ENCODE measurements at places on chromosomes 4 and X.

- DNase-seq = no peak
Measured at GRCh38 chrX:118755633-118756032, 28.2 kb downstream of the IL13RA1 start.

DNA sequence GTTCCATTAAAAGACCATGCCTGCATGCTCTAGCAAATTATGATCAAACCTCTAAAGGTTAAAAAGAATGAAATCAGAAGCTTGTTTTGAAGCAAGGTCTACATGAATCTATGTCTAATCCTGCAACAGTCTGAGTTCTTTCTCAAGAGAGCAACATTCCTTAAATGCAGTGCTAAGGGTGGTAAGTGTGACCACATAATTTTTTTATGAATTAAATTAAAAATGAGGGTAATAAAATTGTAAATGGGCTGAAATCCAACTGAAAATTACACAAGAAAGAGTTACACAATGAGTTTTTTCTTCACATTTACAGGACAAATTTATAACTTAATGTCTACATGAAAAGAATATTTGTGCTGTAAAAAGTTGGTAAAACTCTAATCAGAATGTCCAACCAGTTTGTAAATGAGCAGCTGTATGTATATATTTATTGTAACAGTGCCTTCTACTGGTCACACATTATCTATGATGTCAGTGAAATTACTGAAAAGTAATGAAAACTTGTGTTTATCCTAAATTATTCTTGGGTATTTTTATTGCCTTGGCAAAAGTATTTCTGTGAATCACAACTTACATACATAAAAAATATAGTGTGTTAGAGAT lies 336.3 kb upstream of the PITX2 start:
- no peak for DNase-seq

GRCh38 chrX:153867139-153867538 lies 18.8 kb downstream of the L1CAM start:
- no peak for DNase-seq

DNA sequence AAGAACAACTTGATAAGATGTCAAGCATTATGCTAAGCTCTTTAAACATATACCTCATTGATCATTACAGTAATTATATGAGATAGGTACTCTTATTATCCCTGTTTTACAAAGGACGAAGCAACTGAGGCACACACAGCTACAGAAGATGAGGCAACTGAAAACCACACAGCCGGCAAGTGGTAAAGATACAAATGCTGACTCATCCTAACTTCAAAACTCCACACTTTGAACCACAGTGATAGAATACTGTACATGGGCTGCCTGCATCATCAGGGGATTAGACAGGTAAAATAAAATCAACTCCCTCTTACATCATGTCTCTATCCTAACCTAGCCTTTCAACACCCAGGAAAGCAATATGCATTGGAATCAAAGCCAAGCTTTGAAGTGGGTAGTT lies 47.8 kb downstream of the LHFPL1 start:
- no peak for DNase-seq

DNA sequence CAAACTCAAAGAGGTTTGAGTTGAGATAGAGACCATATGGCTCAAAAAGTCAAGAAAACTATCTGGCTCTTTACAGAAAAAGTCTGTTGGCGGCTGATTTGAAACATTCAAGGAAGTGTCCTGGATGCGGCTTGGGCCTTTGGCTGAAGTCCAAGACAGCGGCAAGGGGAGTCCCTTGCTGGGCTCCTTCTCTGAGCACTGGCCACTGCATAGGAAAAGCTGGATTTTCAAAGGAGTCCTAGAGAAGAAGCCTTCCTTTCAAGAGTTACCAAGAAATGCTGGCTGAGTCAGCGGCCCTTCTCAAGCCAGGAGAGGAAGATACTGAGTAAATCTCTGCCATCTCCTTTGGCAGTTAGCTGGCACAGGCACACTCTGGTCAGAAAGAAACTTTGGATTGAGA lies 12.1 kb downstream of the APLN start:
- no peak for DNase-seq

DNA sequence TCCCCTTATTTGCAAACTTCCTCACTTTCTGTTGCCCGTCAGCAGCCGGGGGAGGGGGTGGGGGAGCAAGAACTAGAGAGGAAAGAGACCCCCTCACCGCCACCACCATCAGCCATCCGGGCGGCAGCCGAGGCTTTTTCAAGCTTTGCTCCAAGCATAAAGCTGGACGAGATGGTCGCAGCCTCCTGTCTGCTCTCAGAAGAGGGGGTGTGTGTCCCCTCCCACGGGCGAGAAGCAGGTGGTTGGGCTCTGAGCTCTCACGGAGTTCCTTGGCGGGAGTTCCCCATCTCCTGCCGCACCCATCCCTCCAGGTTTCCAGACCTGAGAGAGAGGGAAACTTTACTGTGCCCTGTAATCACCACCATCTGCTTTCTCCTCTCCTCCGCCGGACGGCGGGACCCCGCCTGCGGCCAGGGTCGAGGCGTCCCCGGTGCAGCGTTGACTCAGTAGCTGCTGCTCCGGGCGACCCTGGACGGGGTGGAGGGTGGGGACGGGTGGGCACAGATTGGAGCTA lies 4.7 kb upstream of the ARX start:
- no peak for DNase-seq

DNA sequence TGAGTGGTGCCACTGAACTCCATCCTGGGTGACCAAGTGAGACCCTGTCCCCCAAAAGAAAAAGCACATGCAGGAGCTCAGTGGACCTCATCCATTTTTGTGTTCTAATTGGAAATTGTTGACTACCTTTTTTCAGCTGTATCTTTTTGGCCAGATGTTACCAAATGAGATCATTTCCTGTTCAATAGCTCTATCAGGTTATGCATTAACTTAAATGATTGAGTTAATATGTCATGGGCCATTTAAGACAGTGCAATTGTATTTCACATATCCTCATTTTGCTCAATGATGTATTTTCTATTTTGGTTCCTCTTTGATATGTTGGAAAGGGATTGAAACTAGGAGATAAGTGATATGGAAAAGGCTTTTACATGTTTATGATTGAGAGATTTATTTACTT lies 26.2 kb upstream of the RHOH start:
- DNase-seq = no peak

DNA sequence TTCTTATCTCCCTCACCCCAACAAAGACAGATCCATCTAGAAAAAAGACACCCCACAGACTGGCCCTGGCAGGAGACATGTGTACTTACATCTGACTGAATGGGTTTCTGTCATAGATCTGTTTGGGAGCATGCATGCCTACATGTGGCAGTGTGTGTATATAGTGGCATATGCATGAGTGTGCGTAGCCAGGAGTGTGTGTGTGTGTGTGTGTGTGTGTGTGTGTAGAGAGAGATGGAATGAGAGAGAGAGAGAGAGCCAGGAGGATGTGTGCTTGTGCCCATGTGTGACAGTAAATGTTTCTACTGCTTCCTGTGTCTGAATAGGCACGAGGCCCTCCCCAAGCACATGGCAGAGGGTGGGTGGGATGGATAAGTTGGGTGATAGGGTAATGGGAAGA lies 37.1 kb downstream of the EFNB1 start:
- DNase-seq = no peak

GRCh38 chr4:15182600-15183220 lies 180.4 kb downstream of the CPEB2 start:
- DNase-seq = no peak

- DNase-seq = no peak
Measured at GRCh38 chrX:52811065-52811625, at the start of gene XAGE5. Gene XAGE5, plus strand, starts transcription at chrX:52811287. Its CDS starts 1,280 bp downstream, at chrX:52812567.

GRCh38 chr4:180483036-180483435 lies 1760.2 kb upstream of the TENM3 start:
- no peak for DNase-seq

- no peak for DNase-seq
Measured at GRCh38 chrX:68632491-68632890, 15.0 kb upstream of the STARD8 start.

DNA sequence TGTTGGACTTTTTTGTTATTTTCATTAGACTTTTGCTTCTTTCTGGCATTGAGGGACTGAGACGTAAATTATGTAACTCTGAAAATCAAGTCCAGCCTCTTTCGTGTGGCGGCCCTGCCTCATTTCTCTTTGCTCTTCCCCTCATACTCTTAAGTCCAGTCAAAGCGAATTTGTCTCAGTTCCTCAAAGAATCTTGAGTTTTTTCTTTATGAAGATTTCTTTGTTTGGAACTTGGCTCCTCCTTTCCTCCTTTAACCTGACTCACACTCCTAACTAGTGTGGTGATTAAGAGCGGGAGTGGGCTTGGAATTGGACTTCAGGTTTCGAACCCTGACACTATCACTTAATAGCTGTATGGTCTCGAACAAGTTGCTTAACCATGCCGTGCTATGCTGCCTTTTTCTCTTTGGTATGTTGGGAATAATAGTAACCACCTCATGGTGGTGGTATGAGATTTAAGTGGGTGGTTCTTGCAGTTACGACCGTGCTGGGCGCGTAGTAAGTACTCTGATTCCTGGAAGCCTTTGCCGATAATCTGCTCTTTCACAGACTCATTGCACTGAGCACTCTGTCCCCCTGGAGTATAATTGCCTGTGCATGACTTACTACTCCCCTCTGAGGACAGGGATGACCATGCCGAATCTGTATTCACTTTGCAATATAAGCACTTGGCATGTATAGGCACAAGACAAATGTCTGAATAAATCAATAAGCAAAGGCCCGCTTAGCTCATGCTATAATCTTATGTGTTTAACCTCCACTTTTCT lies 19.1 kb downstream of the FNIP2 start:
- no peak for DNase-seq

DNA sequence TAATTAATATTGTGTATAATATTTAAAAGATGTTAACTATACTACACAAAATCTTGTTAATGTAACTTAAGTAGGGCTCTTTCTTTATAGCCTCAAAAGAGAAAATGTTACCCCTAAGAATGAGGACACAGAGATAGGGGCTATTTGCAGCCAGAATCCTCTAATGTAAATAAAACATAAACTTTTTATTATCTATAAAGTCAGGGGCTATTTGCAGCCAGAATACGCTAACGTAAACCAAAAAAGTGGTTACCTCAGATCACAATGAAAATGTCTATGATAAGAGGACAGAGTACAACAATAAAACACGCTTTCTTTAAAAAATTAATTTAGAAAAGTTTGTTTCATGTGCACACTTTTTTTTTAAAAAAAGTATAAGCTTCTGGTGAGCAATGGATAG lies 229.9 kb upstream of the PITX2 start:
- no peak for DNase-seq

GRCh38 chrX:22313766-22314165 lies 41.1 kb downstream of the CBLL2 start:
- no peak for DNase-seq

GRCh38 chr4:87949961-87950360 lies 25.6 kb upstream of the SPP1 start:
- no peak for DNase-seq

DNA sequence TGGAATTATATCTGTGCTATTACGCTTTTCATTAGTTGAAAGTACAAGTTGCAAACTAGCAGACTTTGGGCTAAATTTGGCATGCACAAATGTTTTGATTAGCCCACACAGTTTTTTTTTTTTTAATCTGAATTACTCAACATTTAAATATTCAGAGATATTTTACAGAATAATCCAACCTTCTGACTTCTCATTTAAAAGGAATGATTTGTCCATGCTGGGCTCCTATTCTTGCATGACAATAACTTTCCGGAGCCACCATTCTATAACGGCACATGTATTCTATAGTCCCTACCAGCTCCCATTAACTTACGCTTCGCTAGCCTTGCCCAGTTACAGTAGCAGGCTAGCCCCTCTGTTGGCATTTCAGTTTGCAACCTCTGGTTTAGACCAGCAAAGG lies 219.3 kb upstream of the FTHL17 start:
- no peak for DNase-seq

- DNase-seq = no peak
Measured at GRCh38 chrX:33053001-33053400, 158.3 kb downstream of the DMD start.

DNA sequence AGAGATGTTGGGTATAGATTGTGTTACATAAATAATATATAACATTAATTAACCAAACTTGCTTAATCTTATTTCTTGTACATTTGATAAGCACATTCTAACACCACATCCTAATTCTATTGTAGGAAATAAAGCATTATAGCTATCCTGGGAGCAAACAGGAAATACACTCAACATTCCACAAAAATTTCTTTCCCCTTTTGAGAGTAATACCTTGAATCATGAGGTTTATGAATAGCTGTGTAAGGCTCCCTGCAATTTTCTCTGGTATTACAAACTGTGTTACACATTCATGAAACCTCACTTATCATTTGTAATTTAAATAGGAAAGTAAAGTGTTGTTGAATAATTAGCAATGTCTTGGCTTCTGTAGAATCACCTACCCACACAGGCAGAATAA lies 95.1 kb downstream of the TMEM47 start:
- no peak for DNase-seq

GRCh38 chr4:55181010-55182005 lies 55.9 kb upstream of the KDR start:
- DNase-seq = no peak

- DNase-seq = no peak
Measured at GRCh38 chr4:68021185-68021584, 57.9 kb upstream of the TMPRSS11A start.

DNA sequence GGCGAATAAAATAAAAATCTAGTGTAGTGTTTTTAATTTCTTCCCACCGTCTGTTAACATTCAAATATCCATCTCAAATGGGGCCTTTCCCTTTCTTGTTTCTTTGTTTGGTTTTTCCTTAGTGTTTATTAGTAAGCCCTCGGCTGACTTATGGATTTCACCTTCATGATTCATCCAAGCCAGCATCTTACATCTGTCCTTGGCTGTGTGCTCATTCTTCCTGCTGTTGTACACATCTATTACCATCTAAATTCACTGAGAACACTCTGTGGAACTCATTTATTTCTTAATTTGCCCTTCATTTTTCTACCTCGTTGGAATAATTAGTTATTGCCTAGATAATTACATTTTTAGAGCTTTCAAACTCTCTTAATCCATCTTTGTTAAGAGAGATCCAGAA lies 84.9 kb downstream of the SPCS3 start:
- no peak for DNase-seq

GRCh38 chrX:106035064-106035463 lies 3.5 kb downstream of the SERPINA7 start:
- no peak for DNase-seq

GRCh38 chrX:31227250-31227649 lies 155.4 kb upstream of the FTHL17 start:
- DNase-seq = no peak
